ENCODE measurements at places on chromosomes 4 and X. TPM values are rescaled to one million over a fixed set of nuclear protein-coding genes. Genes with fewer than 3 reads are reported as not detected.

Gene MAGEA2B
- total RNA-seq: not detected

Gene CSAG1
- 0.59 TPM for total RNA-seq

Gene HELT
- total RNA-seq: not detected

Gene DCAF4L1
- total RNA-seq: 0.12 TPM

Gene DACH2
- not detected for total RNA-seq

Gene ADGRG4
- total RNA-seq: not detected
